ENCODE measurements at places on chromosomes 16 and 17. TPM values are rescaled to one million over a fixed set of nuclear protein-coding genes. Genes with fewer than 3 reads are reported as not detected.

GRCh38 chr16:66923247-66923731 lies 2.0 kb downstream of the RRAD start:
- no peak for DNase-seq

DNA sequence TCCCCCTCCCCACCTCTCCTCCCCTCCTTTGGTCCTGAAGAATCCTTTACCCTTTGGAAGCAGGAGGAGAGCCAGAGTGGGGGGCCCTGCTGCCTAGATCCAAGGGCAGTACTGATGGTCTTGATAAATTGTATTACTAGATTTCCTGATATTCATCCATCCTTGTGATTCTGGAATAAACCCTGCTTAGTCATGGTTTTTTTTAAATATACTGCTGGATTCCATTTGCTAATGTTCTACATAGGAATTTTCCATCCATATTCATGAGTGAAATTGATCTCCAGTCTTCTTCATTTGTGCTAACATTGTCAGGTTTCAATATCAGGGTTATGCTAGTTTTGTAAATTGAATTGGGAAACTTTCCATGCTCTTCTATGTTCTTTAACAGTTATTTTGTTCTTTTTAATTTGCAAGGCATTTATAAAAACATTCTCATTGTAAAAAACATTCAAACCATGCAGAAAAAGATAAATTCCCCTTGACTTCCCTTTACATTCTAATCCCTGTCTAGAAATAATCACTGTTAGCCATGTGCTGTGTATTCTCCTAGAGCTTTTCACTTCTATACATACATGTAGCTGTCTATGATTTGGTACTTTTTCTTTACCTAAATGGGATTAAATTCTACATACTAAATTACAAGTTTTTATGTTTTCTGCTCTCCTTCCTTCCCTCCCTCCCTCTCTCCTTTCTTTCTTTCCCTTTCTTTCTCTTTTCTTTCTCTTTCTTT lies 56.7 kb downstream of the CCDC42 start:
- no peak for DNase-seq

GRCh38 chr16:84459941-84460405 lies 44.5 kb downstream of the MEAK7 start:
- no peak for DNase-seq

GRCh38 chr16:11736903-11737302 lies 5.8 kb downstream of the TXNDC11 start:
- DNase-seq = no peak

DNA sequence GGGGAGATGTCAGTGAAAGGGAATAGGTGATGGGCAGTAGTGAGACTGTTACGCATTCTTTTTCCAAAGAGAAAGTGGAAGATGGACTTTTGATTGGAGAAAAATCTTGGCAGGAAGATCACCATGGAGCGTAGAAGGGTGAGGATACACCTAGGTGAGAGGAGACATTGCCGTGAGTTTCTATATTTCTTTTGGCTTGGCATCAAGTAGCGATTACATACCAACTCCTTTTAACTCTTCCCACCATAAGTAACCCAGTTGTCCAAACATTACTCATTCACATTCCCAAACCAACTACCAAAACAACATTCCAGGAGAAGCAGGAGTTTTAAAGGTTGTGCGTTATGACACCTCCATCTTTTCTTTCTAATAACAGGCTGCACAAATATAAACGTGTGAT lies 10.7 kb upstream of the KRT28 start:
- DNase-seq = no peak

- no peak for DNase-seq
Measured at GRCh38 chr16:88064889-88065746, 113.9 kb downstream of the BANP start.

DNA sequence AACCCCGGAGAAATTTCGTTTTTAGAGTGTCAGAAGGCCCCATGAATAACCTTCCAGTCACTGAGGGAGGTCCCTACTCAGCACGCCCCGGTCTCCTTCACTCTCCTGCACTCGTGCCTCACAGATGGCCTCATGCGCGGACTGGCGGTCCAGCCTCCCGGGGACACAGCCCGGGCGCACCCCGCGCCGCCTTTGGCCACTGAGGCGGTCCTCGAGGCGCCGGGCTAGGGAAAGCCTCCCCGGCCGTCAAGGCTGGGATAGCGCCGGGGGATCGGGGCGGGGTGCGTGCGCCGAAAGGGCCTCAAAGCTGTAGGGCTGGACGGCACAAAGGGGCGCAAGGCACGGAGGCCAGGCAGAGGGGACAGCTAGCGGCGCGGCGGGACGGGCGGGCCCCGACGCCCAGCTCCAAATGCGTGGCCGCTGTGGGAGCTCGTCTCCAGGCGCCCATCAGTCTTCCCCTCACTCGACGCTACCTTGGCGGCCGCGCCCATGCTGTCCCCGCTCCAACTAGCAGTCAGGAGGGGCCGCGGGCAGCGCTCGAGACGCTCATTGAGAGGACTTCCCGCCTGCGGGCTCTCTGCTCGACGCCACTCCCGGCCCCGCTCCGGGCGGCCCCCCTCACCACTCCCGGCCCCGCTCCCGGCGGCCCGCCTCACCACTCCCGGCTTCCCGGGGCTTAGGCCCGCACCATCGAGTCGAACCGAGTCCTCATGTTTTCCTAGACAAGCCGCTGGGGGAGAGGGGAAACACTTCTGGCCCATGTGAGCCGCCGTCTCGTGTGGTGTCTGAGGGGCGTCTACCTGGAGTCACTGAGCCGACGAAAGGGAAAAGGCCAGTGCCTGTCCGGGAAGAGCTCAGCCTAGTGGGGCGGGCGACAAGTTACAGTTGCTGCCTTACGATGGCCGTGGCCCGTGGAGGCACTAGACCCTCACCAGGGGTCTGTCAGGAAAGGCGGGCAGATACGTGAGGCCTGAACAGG lies at the start of gene USP6:
Gene USP6, plus strand, starts transcription at position 360 of the 979 bp plus-strand sequence. CDS start 14,336 bp downstream, outside the sequence.
- DNase-seq = no peak

GRCh38 chr17:54085020-54085419 lies 262.3 kb downstream of the KIF2B start:
- DNase-seq = no peak

DNA sequence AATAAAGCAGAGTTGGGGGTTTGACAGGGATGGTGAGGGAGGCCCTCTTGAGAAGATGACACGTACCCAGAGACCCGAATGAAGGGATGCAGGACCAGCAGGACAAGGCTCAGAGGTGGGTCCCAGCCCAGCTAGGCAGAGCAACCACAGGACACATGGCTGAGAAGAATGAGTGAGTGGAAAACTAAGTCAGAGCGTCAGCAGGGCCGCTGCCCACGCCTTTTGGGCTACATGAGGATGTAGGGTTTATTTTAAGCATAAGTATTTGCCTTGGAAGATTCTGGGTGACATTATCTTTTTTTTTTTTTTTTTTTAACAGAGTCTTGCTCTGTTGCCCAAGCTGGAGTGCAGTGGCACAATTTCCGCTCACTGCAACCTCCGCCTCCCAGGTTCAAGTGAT lies 176.0 kb downstream of the TMEM132E start:
- no peak for DNase-seq

- no peak for DNase-seq
Measured at GRCh38 chr17:13931800-13932460, 137.4 kb upstream of the COX10 start.

- no peak for DNase-seq
Measured at GRCh38 chr16:50679266-50679665, 1.8 kb downstream of the SNX20 start.

- DNase-seq = no peak
Measured at GRCh38 chr16:89453501-89454321, 36.6 kb downstream of the ANKRD11 start.

- DNase-seq = no peak
Measured at GRCh38 chr16:26951950-26952349, 114.8 kb upstream of the C16orf82 start.

GRCh38 chr17:75228305-75228704 lies 22.8 kb downstream of the NUP85 start:
- DNase-seq = no peak

- DNase-seq = no peak
Measured at GRCh38 chr16:79754501-79754900, 154.0 kb upstream of the MAF start.

- peak; percentile 75 for DNase-seq
Measured at GRCh38 chr17:42193969-42194899, at the start of gene GHDC. Gene GHDC (minus strand): TSS chr17:42194494. CDS start chr17:42193581, 913 bp downstream.

GRCh38 chr16:85096921-85097320 lies 15.4 kb downstream of the CIBAR2 start:
- DNase-seq = no peak

- no peak for DNase-seq
Measured at GRCh38 chr16:66069587-66069986, 296.9 kb upstream of the CDH5 start.

GRCh38 chr17:53353919-53354351 lies 468.8 kb upstream of the KIF2B start:
- DNase-seq = no peak

- no peak for DNase-seq
Measured at GRCh38 chr16:11326084-11326736, 19.0 kb upstream of the RMI2 start.

GRCh38 chr16:24257958-24258357 lies 1.8 kb downstream of the CACNG3 start:
- DNase-seq = no peak

DNA sequence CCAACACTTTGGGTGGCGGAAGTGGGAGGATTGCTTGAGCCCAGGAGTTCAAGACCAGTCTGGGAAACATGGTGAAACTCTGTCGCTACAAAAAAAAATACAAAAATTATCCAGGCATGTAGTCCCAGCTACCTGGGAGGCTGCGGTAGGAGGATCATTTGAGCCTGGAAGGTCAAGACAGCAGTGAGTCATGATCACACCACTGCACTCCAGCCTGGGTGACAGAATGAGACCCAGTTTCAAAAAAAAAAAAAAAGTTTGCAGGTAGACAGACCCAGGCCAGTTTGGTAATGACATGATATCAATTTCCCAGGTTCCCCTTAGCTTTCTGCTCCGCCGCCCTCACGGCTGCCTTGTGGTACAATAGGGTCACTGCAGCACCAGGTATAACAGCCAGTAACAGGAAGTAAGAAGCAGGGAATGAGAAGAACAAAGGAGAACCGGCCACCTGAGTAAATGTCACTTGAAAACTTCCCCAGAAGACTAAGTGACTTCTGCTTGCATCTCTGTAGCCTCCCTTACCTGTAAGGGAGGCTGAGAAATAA lies 201.2 kb upstream of the HSBP1 start:
- no peak for DNase-seq

GRCh38 chr16:88569985-88570690 lies at the start of gene ZC3H18:
Gene ZC3H18 (plus strand): TSS chr16:88570403. CDS start chr16:88577124, 6,721 bp downstream.
- DNase-seq = peak; percentile 95

DNA sequence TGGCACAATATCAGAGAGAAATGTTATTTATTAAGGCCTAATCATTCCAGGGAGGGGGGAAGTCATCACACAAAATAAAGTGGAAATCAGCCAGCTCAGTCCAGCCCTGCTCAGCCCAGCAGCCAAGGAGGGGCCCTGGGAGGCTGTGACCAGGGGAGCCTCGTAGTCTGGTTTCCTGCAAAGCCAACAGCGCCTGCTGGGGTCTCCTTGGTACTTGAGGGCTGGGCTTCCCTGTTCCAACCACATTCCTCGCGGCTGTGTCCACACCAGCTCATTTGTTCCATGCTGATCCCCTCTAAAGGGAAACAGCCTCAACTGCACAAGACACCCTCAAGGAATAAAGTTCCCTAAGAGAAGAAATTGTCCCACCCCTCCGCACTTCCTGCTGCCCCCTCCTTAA lies 154.0 kb downstream of the TMEM132E start:
- DNase-seq = no peak

GRCh38 chr16:82735186-82735585 lies 108.4 kb downstream of the CDH13 start:
- DNase-seq = no peak

DNA sequence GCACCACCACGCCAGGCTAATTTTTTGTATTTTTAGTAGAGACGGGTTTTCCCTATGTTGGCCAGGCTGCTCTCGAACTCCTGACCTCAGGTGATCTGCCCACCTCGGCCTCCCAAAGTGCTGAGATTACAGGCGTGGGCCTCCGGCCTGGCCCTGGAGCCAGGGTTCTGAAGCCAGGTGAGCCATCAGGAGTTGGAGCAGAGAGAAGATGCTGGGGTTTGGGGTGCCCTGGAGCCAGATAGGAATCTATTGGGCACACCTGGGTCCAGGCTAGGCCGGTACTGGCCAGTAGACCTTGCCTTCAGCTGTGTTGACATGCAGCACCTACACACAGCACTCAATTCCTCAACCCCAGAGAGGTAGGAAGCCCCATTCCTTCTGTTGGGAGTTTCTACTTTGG lies 5.4 kb upstream of the CD300A start:
- DNase-seq = no peak

DNA sequence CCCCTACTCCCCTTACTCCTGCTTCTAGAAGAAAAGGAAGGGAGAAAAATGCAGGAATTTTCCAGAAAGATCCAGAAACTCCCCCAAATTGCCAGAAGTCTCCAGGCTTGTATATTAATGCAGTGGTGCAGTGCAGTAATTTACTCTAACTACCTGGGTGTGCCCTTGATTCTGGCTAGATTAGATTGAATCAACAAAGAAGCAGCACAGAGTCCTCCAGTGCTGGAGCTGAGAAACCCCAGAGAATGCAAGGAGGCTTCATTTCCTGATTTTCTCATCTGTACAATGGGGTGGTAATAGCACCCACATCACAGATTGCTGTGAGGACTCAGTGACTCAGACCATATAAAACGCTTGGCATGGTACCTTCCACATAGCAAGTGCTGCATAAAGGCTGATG lies 247.3 kb upstream of the RPL38 start:
- no peak for DNase-seq

- no peak for DNase-seq
Measured at GRCh38 chr17:58381124-58382035, 29.4 kb upstream of the SUPT4H1 start.

- no peak for DNase-seq
Measured at GRCh38 chr16:7861891-7862582, 529.4 kb downstream of the RBFOX1 start.

DNA sequence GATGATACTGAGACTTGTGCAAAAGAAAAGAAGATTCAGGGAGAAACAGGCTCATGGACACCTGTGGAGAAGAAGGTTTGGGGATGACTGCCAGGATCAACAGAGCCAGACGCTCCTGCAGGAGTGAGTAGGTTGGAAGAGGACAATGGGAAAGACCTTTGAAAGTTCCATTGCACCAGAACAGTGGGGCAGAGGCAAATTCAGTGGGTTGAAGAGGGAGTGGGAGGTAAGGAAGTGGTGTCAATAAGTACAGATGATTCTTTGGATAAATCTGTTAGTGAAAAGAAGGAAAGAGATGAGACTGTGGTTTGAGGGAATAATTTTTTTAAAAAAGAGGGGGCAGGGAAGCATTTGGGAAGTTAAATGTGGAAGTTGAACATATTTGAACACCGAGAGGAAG lies 212.8 kb downstream of the SOX9 start:
- DNase-seq = no peak

- DNase-seq = no peak
Measured at GRCh38 chr17:19424934-19425868, 14.2 kb downstream of the RNF112 start.

Gene OTOP3
- total RNA-seq = not detected

Gene GAS2L2
- total RNA-seq = 0.07 TPM

Gene CTRB1
- not detected for total RNA-seq

Gene SLC12A3
- not detected for total RNA-seq

Gene CAPN15
- total RNA-seq = 91.9 TPM

Gene UTS2R
- total RNA-seq = not detected

Gene GUCY2D
- not detected for total RNA-seq

Gene SUPT6H
- total RNA-seq = 80.0 TPM

Gene CCDC154
- 2.3 TPM for total RNA-seq

Gene SLC9A5
- 5.2 TPM for total RNA-seq

Measured in CD8-positive, alpha-beta memory T cell (primary cell).